ENCODE measurements at places on chromosomes 4 and X.

GRCh38 chrX:22698151-22698550, 301.6 kb upstream of the DDX53 start:
- no peak for DNase-seq

GRCh38 chr4:751676-752075, 46.0 kb downstream of the PCGF3 start:
- DNase-seq, result no peak

- DNase-seq, result no peak
Measured at GRCh38 chr4:142923619-142924018, 77.5 kb upstream of the INPP4B start.

- DNase-seq, result no peak
Measured at GRCh38 chr4:147605499-147605898, 11.7 kb upstream of the TMEM184C start.

GRCh38 chr4:2255501-2256155, 6.3 kb downstream of the MXD4 start:
- no peak for DNase-seq

GRCh38 chrX:72041871-72042851, 89.6 kb downstream of the RTL5 start:
- no peak for DNase-seq

GRCh38 chrX:153450114-153450948, 4.5 kb upstream of the TREX2 start:
- no peak for DNase-seq

DNA sequence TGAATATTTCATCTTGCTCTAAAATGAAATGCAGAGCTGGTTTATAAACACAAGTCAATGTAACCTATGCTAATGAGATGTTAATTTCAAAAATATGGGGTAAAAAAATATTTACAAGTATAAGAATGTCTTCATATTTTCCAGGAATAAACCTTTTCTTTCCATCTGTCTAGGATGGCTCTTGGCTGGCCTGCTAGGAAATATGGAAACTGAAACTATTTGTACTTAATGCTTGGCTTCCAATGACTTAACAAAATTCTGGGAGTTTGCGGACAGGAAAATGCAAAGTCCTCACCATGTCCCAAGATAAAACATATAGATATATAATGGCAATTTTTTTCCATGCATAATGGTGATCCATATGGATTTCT, 168.1 kb downstream of the SCFD2 start:
- DNase-seq, result no peak

GRCh38 chr4:101211146-101211553, 136.2 kb downstream of the PPP3CA start:
- DNase-seq, result no peak

- DNase-seq, result no peak
Measured at GRCh38 chrX:43756076-43756475, 100.0 kb downstream of the MAOA start.

- DNase-seq, result no peak
Measured at GRCh38 chrX:66914080-66914479, 275.2 kb upstream of the EDA2R start.

GRCh38 chrX:115324194-115324593, 34.7 kb downstream of the LUZP4 start:
- DNase-seq, result no peak

- DNase-seq, result no peak
Measured at GRCh38 chrX:40952855-40953254, 132.4 kb upstream of the USP9X start.

- DNase-seq, result no peak
Measured at GRCh38 chrX:136206916-136207315, 44.3 kb downstream of the MAP7D3 start.

DNA sequence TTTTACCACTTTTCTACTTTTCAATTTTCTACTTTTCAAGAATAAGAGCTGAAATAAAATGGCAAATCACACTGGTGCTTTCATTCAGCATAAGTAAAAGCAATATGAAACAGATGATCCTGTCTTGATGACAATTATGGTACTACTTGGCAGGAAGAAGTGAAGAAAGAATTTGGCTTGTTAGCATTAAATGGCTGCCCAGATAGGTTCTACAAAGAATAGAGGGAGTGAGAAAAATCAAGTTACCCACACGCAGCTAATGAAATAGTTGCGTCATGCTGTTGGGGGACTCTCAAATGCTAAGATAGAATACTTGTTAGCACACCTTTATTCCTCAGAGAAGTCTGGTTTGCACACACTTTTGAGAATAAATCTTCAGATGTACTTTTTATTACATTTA, 12.5 kb upstream of the LCORL start:
- no peak for DNase-seq

DNA sequence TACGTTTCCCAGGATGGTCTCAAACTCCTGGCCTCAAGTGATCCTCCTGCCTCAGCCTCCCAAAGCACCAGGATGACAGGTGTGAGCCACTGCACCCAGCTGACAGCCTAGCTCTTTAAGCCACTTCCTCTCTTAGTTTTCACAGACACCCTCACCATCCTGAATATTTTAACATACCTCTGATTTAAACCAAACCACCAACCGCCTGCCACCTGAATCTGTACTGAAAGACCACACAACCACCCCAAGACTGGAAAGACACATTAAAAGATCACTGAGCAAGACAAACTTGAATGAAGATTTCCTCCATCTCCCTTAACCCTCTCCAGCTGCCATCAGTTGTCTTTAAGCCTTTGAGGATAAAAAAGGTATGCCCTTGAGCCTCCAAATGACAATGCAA, 110.6 kb downstream of the SH3KBP1 start:
- DNase-seq, result no peak

GRCh38 chr4:83548151-83548905, 12.4 kb downstream of the GPAT3 start:
- peak; percentile 18 for DNase-seq

DNA sequence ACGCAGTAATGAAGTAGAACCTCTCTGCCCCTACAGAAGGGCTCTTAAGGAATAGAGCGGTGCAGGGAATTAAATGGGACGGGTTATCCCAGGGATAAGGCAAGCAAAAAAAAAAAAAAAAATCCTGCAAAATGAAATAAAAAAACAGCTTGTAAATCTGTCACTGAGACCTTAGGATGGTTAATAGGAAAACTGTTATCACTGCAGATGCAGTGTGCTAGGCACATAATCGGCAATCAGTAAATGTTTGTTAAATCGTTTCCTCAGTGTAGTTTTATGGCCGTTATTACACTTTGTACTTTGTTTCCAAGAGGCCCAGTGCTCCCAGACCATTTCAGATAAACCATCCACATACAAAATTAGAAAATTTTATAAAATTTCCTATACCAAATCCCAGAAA, 1.0 kb downstream of the HNRNPH2 start:
- DNase-seq, result no peak

- no peak for DNase-seq
Measured at GRCh38 chr4:83329521-83330110, 5.0 kb downstream of the HPSE start.

GRCh38 chr4:102639598-102639997, 121.2 kb downstream of the MANBA start:
- DNase-seq, result no peak

GRCh38 chr4:51932261-51932660, 87.9 kb downstream of the LRRC66 start:
- no peak for DNase-seq

GRCh38 chr4:8766610-8767009, 105.0 kb downstream of the HMX1 start:
- no peak for DNase-seq

DNA sequence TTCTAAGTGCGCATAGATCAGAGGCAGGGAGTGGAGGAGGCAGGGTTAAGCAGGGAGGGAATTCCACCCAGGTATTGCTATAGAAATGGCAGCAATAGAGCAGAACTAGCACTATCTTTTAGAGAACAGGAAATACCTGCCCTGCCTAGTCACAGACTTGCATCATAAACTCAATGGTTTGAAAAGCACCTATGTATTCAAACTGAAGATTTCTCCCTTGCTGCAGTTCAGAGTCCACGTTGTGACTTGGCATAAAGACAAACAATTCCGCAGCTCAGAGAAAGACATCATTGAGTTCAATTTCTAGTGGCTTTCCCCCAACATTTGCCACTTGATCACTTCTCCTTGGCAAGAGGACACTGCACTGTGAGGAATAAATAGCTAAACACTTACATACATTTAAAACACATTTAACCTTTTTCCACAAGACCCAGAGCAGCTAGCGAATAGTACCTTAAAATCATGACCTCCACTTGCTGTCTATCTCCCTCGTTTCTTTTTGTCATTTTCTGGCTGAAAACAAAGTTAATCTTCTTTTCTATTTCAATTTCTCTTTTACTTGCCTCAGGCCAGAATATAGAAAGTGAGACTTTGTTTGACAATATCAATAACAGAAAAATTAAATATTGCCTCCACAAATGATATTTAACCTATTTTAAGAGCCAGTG, 42.4 kb downstream of the SLC7A11 start:
- no peak for DNase-seq

Measured in stimulated activated CD8-positive, alpha-beta memory T cell treated with anti-CD3 and anti-CD28 coated beads, Interleukin-7, amount 100 ng/mL, for 1 hour (primary cell).